ENCODE measurements at places on chromosomes 7 and 10.

DNA sequence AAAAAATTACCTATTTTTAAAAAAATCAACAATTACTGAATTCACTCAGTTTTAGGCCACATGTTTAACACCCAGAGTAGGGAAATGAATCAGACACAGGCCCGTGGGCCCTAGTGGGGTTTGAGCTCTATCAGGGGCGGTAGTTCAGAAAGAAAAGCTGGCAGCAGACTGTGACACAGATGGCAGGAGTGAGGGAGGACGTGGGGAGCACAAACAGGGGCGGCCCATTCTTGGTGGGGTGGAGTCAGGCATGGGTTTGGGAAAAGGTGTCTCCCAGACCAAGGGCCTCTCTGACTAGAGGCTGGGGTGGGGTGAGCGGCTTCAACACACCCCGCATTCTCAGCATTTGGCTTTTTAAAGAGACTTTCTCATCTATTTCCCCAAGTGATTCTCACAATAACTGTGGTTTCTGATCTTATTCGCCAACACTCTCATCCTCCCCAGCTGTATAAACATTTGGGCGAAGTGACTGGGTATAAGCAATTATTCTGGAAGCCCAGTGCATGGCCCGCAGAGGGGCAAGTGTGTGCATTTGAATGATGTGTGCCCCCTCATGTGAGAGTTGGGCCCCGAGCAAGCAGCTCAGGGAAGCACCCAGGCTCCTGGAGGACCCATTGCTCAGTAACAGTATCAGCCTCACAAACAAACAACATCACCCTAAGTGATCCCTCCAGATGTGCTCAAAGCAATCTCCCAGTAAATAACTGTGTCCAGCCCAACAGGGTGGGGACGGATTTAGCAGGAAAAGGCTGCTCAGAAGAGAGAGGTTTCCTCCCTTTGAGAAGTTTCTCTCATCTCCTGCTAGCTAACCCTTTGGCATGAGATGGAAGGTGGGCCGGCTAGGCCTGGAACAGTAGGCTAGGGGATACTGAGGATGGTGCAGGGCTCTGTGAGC is 437.6 kb upstream of the ZMIZ1 start:
- no peak for DNase-seq

GRCh38 chr10:130708465-130709070 is 572.4 kb downstream of the GLRX3 start:
- no peak for DNase-seq

DNA sequence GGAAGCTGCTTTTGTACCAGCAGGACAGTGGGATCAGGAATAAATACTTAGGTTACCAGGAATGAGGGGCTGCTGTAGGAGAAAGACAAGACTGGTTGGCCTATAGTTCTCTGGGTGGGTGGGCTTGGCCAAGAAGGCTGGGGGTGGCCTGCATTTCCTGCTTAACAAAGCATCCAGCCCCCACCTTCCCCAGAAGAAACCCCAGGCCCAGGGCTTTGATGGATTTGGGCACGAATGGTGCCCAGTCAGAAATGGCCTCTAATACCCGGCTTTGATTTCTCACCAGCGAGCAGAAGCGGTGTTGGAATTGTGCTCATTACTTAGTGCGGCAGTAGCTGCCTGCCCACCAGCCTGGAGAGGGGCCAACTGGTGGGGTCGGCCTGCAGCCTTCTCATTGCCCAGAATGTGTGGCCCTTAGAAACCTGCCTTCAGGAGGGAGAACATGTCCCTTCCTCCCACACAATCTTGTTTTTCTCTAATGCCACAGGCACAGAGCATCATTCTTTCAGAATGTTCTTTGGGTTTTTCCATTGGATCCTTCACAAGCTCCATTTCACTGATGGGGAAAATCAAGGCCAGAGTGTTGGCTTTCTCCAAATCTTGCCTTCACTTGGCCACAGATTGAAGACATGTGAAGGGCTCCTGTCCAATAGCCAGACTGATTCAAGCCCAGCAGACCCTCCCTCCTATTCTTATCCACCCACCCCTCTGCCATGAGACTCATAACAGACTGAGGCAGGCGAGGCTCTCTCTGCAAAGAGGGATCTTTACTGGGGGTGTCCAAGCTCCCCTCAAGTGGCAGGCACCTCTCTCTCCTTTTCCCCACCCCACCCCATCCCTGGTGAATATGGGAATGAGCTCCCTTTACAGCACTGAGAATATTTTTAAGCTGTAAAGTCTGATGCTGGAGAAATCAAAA is 2.5 kb downstream of the UNC5B start:
- DNase-seq, result no peak

GRCh38 chr10:30709700-30710358 is 80.3 kb upstream of the LYZL2 start:
- DNase-seq, result no peak

GRCh38 chr7:143148050-143148449 is 16.2 kb downstream of the PIP start:
- DNase-seq, result no peak

DNA sequence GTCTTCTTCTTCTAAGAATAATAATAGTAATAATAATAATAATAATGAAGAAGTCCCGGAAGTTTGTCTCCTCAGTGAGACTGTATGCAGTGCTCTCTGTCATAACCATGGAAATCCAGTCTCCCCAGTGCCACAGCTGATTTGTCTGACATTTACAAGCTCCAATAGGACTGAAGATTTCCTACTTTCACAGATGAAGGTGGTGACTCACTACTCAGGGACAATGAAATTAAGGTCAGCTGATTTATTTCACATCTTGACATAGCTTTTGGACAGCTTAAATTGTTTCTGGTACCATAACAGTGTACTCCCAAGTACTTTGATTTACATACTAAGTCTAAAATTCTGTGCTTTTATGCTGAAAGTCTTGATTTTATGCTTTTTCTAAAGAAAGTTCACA is 6.9 kb downstream of the CELF2 start:
- DNase-seq, result no peak

- no peak for DNase-seq
Measured at GRCh38 chr10:110023785-110024465, 16.1 kb downstream of the ADD3 start.

- DNase-seq, result no peak
Measured at GRCh38 chr10:118980135-118980865, 49.2 kb upstream of the NANOS1 start.

DNA sequence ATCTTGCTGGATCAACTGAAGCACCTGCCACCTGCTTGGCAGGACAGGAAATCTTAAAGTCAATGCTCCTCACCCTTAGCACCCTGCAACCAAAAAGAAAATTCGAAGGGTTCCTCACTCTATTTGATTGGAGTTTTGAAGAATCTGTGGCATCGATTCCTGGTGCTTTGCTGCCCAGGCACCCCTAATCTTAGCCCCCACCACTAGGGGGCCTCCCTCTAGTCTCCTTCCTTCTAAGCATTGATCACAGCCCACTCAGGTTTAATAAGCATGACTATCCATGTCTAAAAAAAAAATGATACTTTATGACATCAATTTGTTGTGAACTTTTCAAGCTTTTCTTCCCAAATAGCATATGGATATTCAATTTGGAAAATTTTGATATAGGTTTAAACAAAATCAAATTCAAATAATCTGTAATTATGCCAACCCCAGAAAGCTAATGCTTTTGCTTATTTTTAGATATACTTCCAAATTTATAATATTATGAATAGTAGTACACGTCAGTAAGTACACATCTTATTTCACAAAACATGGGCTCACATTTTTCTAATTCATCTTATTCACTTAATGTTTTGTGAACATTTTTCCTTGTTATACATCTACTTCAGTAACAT is 45.3 kb downstream of the NRG3 start:
- no peak for DNase-seq

DNA sequence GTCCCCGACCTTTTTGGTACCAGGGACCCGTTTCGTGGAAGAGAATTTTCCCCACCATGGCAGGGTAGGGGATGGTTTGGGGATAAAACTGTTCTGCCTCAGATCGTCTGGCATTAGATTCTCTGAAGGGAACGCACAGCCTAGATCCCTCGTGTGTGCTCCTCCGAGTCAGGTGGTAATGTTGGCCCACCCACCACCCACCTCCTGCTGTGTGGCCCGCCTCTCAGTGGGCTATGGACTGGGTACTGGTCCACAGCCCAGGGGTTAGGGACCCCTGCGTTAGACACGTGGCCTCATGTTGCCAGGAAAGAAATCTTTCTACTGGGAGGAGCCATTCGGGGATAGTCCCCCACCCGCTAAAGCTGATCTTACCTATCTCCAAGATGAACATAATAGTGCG is 27.0 kb downstream of the PFKFB3 start:
- no peak for DNase-seq

- DNase-seq, result no peak
Measured at GRCh38 chr7:36192877-36193276, 39.8 kb downstream of the EEPD1 start.

DNA sequence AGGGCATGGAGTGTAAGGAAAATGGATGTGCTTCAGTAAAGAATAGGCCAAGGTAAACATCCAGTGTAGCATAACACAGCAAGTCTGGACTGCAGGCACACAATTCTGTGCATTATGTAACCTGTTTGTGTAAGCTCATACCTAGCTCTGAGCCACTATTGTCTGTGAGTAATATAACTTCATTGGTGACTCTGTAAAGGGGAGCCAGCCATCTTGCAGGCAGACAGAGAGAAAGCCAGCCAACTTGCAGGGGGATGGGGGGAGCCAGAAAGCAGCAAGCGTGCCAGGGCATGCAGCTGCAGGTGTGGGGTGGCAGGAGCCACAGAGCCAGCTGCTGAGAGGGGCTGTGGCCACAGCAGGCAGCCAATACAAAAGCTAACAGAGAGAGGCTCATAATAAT is 449.2 kb downstream of the IPMK start:
- no peak for DNase-seq

All from AML-193 (cell line).